ENCODE measurements at places on chromosomes 13 and 19.

GRCh38 chr19:1511318-1512317 lies 1.2 kb downstream of the ADAMTSL5 start:
- no peak for DNase-seq
- H3K27ac ChIP-seq = no peak overlapping the region
- no peaks in the 10 kb centered on the region for H3K36me3 ChIP-seq

DNA sequence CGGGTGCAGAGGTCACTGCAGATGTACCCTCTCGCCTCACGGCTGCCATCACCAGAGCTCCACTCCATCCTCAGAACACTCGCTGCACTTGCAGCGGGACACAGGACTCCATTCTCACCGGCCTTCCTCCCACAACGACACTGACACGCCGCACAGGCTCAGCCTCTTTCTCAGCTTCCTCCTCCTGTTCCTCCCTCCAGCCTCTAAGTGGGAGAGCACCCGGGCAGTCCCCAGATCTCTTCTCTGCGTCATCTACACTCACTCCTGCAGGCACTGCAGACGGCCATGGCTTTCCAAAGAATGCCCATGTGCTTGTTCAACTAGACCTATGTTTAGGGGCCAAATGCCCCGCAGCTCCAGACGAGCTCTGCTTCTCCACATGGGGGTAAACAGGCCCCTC lies 14.3 kb upstream of the FKRP start:
- peaks cover 10% of the 10 kb centered on the region for H3K36me3 ChIP-seq
- H3K27me3 ChIP-seq = no peaks in the 10 kb centered on the region
- no peak for DNase-seq
- no peaks in the 10 kb centered on the region for H3K4me1 ChIP-seq
- no peak overlapping the region for H3K4me3 ChIP-seq

DNA sequence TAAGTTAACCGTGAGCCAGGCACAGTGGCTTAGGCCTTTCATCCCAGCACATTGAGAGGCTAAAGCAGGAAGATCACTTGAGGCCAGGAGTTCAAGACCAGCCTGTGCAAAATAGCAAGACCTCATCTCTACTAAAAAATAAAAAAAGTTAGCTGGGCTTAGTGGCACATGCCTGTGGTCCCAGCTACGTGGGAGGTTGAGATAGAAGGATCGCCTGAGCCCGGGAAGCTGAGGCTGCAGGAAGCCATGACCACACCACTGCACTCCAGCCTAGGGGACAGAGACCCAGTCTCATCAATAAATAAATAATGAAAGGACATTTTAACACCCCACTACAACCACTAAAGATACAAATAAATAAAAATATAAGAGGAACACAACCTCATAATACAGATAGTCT lies 21.6 kb downstream of the LSM14A start:
- H3K4me3 ChIP-seq = no peak overlapping the region
- no peak overlapping the region for H3K27ac ChIP-seq
- no peaks in the 10 kb centered on the region for H3K4me1 ChIP-seq
- H3K36me3 ChIP-seq = peaks cover 6% of the 10 kb centered on the region
- no peaks in the 10 kb centered on the region for H3K27me3 ChIP-seq

GRCh38 chr19:17582613-17583012 lies 27.2 kb downstream of the COLGALT1 start:
- DNase-seq = no peak
- no peak overlapping the region for H3K27ac ChIP-seq
- no peaks in the 10 kb centered on the region for H3K4me1 ChIP-seq
- peaks cover 26% of the 10 kb centered on the region for H3K27me3 ChIP-seq

- H3K4me3 ChIP-seq = no peak overlapping the region
- no peaks in the 10 kb centered on the region for H3K36me3 ChIP-seq
- no peak overlapping the region for H3K27ac ChIP-seq
Measured at GRCh38 chr13:56317841-56318240, 822.9 kb upstream of the PRR20A start.

DNA sequence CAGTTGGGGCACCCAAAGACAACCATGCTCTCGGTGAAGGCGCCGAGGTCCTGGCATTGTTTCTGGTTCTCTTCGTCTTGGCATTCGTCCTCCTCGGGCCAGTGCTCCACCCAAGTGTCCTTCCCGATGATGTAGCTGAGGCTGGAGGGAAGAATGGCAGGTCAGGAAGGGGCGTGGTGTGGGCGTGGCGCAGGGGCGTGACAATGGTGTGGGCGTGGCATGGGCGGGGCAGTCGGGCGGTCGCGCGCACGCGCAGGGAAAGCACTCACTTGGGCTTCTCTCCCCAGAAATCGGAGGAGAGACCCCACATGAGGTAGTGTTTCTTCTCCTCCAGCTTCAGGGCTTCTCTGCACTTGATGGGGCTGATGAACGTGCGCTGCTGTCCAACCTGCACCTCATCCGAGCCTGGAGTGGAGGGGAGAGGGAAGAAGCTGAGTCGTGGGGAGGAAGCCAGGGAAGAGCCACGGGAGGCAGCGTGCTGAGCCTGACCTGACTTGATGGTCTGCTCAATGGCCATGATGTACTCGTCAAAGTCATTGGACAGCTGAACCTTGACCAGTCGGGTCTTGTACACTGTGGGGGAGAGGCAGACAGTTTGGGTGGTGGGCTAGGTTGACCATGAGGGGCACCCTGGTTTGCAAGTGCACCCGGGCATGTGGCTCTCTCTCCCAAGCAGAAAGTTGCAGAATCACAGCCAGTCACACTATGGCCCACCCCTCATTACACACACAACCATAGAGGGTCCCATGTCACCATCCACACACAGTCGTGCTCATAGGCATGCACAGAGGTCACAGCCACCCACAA lies 8.1 kb upstream of the TNFSF14 start:
- H3K36me3 ChIP-seq = no peaks in the 10 kb centered on the region
- H3K27ac ChIP-seq = no peak overlapping the region
- peaks cover 34% of the 10 kb centered on the region for H3K27me3 ChIP-seq

- H3K27me3 ChIP-seq = no peaks in the 10 kb centered on the region
- H3K4me3 ChIP-seq = no peak overlapping the region
- H3K27ac ChIP-seq = no peak overlapping the region
- no peaks in the 10 kb centered on the region for H3K4me1 ChIP-seq
- no peak for DNase-seq
- 0 out of 2 replicates have a peak, but pooled peaks cover 7% of the 10 kb centered on the region for H3K36me3 ChIP-seq
Measured at GRCh38 chr13:114074671-114075315, 57.6 kb downstream of the RASA3 start.
